ENCODE measurements at places on chromosomes 2 and 18.

DNA sequence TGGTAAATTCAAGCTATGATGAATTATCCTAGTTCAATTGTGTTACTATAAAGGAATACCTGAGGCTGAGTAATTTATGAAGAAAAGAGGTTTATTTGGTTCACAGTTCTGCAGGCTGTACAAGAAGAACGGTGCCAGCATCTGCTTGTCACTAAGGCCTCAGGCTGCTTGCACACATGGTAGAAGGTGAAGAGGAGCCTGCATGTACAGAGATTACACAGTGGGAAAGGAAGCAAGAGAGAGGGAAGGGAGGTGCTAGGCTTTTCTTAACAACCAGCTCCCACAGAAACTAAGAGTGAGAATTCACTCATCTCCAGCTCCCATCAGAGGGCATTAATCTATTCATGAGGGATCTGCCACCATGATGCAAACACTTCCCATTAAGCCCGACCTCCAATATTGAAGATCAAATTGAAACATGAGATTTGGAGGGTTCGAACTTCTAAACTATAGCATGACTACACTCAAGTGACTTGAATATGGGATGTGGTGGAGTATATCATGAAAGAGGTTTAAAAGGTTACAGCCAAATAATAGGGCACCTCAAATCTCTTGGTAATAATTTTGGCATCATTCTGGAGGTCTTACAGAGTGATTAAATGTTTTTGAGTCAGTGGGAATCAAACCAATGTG, 58.4 kb upstream of the ETAA1 start:
- DNase-seq: no peak

- DNase-seq: no peak
These were observed 136.6 kb downstream of the MYCN start for GRCh38 chr2:16076911-16077310.

- DNase-seq: no peak
These were observed 90.6 kb upstream of the TAF1B start for GRCh38 chr2:9752441-9753275.

DNA sequence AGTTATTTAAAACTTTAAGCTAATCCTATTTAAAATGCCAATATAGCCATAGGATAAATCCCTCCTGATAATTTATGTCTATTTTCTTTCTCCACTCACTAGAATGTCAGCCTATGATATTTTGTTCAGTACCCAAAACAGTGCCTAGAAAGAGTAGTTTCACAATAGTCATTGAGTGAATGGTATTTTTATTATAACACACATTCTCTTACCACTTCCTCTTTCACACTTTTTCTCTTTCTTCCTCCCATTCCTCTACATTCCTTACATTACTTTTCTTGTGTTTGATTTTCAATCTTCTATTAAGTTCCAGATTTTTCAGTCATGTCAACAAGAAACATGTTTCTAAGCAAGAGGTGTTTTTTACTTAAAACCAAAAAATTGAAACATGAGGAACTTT, 327.6 kb upstream of the UBE2E3 start:
- no peak for DNase-seq

DNA sequence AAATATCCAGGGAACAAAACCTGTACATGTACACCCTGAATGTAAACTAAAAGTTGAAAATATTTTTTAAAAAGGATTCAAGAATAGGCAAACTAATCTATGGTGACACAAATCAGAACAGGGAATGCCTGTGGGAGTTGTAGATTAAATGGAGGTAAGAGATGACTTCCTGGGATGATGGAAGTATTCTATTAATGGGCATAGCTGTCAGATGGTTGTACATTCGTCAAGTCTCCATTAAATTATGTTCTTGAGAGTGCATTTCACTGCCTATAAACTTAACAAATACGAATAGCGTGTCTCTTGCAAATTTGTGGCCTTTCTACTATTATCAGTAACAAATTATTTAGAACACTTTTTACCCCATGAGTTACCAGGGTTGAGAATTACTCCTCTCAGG, 207.0 kb downstream of the HNMT start:
- DNase-seq: no peak

DNA sequence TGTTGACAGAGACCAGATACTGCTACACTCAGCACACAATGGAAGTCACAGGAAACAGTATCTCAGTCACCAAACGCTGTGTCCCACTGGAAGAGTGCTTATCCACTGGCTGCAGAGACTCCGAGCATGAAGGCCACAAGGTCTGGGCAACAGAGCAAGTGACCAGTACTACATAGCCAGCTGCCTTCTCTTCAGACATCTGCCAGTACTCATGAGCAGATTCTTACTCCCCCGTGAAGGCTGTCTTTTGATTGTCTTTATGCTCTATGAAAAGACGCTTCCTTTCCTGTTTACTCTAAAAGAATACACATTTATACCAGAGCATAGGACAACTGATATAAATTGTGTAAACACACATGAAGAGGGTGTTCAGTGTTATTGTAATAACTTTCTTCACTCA, 118.9 kb downstream of the MMADHC start:
- no peak for DNase-seq

DNA sequence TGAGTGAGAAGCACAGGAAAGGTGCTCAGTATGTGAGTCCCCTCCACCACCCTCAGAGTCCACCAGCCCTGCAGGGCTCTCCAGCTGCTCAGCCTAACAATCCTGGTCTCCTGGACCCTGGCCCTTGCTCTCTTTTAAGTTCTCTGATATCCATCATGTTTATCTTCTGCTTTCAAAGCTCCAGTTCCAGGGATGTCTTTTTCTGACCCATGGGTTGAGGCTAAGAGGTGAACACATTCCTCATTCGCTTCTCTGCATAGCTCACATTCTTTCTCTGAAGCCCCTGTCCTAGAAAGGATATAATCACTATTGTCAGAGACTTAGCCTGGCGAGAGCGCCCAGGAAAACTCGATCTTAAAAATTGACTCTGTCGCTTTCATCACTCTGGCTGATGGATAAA, 86.4 kb downstream of the ARL4C start:
- DNase-seq: no peak

DNA sequence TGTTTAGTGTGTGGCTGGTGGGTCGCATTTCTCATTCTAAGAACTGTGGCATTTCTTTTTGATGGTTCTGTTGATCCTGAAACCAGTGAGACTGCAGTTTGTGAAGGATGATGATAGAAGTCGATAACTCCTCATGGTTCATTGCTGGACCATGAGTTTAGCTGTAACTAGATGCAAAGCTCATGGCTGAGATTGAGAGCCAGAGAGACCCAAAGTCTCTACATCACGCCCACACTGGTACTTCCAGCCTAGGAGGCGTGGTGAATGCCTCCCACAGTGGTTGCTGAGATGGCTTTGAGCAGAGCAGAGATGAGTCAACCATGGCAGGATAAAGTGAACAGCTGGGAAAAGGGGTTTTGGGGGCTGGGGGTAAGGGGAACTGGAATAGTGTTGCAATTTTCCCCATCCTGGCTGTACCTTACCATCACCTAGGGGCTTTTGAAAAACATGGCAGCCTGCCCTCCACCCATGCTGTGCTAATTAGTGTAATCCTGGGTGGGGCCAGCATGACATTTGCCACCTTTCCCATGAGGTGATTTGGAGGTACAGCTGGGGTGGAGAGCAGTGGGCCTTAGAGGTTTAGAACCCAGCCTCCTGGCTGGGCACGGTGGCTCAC, 24.1 kb downstream of the INPP4A start:
- DNase-seq: no peak

- peak; percentile 20 for DNase-seq
These were observed 13.6 kb upstream of the IRS1 start for GRCh38 chr2:226813148-226813701.

DNA sequence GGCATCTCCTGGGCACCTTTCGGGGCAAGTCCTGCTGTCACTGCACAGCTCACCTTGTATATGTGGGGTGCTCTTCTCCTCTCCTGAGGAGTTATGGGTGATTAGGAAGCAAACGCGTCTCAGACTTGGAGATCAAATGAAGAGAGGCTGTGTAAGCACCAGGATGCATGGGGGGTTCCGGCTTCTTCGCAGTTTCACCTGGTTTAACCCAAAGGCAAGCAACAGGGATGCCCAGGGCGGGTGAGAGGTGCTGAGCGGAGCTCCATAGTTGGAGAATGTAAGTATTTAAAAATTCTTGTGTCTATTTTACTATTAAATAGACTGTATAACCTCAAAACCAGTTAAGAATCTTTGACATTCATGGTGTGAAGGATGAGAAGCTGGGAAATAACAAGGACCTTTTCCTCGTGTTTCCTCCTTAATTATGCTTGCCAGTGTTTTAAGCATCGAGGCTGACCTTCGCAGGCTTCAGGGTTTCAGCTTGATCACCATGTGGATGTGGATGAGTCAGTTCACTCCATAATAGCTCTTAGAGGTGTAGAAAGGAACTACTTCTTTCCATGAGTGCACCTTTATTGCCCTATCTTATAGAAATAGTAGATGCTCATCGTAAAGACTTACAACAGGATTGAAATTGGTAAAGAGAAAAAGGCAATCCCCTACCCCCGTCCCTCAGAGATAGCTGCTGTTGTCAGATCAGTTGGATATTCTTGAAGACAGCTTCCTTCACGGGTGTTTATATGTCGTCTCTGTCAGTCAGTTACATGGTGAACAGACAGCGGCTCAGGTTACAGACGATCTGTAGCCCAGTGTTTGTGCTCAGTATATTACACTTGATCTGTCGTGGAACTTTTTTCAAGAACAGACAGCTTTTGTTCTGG, 201.1 kb downstream of the AGAP1 start:
- DNase-seq: no peak

GRCh38 chr2:49175831-49176230, 21.5 kb upstream of the FSHR start:
- DNase-seq: no peak

- DNase-seq: no peak
These were observed 193.0 kb upstream of the NETO1 start for GRCh38 chr18:73060666-73061288.
